ENCODE measurements at places on chromosomes 1 and 21.

GRCh38 chr1:118247593-118247992 lies 62.6 kb upstream of the SPAG17 start:
- no peak for DNase-seq

DNA sequence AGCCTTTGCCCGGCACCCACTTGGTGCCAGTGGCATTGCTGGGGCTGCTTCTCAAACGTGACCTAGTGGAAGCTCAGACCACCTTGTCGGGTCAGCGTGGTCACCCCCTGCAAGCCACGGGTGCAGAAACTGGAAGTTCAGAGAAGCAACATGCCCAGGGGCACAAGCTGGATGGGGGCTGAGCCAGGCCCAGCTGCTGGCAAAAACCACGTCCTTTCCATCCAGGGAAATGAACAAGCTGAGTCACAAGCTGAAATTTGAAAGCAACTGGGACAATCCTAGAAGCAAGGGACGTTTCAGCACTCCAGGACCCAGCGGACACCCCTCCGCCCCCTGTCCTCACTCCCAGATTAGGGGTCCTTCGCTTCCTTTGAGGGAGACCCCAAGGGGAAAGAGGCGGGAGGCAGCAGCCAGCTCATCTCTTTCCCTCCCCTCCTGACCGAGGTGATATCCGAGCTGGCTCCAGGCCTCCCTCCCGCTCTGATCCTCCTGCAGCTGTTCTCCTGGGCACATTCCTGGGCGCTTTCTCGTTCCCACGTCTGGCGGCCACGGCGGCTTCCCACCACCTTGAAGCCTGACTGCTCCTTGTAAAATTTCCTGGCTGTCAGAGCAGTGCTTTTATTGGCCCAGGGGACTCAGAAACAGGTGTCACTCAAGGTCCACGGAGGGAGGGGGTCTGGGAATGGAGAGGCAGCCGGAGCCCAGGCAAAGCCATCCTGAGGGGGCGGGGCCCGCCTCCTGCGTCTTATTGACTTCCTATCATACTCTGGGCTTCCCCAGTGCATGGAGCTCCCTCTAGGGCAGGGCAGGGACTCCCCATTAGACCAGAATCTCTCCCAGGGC lies 62.8 kb downstream of the PAX7 start:
- DNase-seq: no peak

GRCh38 chr1:168535536-168535935 lies 8.3 kb downstream of the XCL2 start:
- no peak for DNase-seq

GRCh38 chr1:98181036-98181764 lies 260.4 kb upstream of the DPYD start:
- DNase-seq: no peak

DNA sequence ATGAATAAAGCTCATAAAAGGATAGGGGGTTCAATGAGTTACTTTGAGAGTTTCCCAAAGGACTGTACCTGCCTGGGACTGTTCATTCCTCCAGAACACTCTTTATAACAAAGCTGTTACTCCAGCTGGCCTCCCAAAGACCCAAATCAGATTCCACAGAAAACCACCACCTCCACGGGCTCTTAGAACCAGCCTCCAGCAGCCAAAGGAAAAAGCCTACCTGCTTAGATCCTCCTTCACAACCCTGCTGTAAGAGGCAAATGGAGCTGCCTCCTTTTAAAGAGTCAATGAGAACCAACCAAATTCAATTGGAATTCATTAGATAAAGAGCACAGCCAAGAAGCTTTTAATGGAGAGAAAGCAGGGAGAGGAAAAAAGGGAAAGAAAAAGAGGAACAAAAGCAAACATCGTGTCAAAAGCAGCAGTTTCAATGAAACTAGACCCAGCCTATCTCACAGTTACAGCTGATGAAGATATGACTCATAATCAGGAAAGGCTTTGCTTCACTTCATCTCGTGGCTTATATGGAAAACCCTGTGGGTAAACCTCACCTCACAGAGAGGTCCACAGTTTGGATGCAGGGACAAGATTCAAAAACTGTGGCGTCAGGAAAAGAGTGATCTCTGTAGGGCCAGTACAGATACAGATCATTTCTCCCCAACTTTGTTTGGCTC lies 27.8 kb upstream of the FMO4 start:
- DNase-seq: no peak

DNA sequence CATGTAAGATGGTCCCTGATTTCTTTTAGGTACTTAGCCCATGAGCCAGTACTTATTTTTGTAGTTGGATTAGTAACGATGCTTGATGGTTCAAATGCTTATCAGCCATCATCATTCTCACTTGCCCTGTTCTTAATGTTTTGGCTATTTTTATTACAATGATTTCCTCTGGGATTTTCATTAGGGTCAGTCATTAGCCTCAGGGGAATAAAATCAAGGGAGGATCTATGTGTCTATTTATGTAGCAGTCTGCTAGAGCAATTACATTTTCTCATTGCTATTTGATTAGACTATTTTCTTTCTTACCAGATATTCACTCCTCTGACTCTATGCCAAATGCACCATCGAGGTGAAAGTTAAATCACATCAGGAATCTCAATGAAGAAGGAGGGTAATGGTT lies 10.9 kb upstream of the CCT8 start:
- DNase-seq: no peak

DNA sequence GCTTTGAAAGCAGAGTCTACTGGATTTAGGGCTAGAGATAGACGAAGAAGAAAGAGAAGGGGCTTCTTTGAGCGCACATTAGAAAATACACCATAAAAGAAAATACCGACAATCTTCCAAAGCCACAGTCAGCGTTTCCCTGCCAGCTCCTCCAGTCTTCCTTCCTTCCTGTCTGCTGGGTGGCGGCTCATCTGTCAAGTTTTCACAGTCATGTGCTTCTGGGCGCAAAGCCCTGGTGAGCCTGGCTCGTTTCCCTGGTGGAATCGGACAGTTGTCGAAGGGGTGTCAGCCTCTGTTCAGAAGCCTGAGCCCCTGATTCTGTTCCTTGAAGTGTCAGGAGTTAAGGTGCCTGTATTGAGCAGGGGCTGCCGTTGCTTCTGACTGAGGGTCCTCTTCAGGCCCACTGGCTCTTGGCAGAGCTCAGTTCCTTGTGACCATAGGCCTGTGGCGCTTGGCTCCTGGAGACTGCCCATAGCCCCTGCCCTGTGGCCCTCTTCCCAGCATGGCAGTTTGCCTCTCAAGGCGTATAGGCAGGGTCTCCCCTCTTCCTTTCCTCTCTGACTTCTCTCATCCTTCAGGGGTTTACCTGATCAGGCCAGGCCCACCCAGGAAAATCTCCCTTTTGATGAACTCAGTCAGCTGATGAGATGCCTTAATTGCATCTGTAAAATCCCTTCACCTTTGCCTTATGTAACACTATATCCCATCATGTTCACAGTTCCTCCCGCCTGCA lies 58.6 kb downstream of the ADARB1 start:
- peak; percentile 13 for DNase-seq

DNA sequence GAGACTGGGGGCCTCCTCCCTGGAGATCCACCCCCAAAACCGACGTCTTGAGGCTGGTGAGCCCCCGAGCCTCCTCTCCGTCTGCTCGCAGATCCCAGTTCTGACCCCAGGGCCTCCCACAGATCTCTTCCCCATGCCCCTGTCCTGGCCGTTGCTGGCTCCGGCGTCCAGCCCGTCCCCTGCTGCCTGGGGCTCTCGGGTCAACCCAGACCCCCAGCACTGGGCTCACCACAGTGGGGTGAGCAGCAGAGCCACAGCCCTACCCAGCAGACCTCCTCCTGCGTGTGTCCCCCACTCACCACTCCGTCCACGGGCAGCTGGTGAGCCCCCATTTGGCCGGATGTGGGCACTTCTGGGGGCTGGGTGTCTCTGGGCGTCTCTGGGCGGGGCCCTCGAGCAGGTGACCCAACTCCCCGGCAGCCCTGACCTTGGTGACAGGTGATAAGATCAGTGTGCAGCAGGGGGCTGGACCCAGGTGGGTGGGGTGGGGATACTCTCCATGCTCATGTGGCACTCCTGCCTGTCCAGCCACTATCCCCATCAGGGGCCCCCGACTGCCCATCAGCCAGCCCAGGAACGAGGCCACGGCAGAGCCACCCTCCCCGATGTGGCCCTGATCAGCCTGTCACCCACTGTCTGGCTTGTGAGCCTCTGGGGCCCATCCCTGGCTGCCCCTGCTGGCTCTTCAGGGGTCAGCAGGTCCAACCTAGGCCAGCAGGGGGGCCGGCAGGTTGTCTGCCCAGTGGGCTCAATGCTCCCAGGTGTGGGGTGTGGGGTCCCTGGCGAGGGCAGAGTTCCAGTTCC lies 709 bp downstream of the TNFRSF14 start:
- DNase-seq: no peak

GRCh38 chr1:203066965-203067364 lies 18.8 kb downstream of the MYOG start:
- DNase-seq: no peak

DNA sequence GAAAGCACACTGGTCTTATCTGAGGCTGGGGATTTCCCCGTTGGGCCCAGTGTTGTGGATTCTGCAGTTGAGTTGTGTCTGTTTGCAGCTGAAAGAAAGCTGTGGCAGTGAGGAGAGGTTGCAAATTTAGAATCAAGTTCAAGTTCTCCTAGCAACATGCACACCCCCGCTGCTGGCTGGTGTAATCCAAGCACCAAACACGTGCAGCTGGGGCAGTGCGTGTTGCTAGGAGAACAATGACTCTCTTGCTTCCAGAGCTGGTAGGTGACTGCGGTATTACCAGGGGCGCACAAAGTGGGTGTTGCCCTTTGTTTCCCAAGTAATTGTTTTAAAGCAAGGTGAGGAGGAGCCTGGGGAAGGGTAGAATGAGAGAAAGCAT lies 91.5 kb downstream of the IER5 start:
- DNase-seq: peak; percentile 45

DNA sequence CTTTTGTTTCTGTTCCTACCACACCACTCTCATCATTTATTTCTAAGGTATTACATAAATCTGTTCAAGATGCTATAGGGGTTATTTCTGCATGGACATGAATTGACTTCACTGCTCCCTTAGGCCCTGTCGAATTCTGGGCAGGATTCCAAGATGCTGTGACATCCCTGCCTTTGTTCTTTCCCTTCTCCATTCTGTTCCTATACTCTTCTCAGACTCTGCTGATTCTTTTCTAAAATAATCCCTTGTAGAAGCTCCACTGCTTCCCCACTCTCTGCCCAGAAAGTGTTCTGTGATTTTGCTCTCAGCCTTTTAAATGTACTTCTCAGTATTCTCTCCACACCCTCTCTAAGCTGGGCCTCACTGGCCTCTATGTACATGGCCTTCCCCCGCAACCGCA lies 99.2 kb downstream of the PHTF1 start:
- DNase-seq: peak; percentile 37

- peak; percentile 55 for DNase-seq
These were observed 457 bp downstream of the TRAPPC3 start for GRCh38 chr1:36148821-36149236.

DNA sequence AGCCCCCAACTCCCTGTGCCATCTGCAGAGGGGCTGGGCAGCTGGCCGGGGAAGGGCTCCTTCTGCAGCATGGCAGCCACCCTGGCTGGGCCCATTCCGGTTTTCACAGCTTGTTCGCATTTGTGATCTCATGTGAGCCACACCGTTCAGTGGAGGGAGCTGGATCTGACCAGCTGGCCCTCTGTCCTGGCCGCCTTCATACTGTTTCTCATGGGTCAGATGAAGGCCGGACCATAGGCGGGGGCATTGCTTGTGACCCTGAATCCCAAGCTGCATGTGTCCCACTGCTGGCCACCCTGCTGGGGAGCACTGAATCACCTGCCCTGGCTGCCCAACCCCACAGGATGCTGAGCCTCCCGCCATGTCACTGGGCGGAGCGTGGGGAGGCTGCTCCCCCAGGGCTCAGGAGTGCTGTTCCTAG lies 36.4 kb upstream of the PRSS38 start:
- no peak for DNase-seq

GRCh38 chr1:170686291-170686690 lies 22.4 kb downstream of the PRRX1 start:
- DNase-seq: no peak

GRCh38 chr1:107480548-107481415 lies 339.9 kb downstream of the NTNG1 start:
- peak; percentile 45 for DNase-seq

- no peak for DNase-seq
These were observed 175.3 kb downstream of the GALNT2 start for GRCh38 chr1:230242326-230242725.

DNA sequence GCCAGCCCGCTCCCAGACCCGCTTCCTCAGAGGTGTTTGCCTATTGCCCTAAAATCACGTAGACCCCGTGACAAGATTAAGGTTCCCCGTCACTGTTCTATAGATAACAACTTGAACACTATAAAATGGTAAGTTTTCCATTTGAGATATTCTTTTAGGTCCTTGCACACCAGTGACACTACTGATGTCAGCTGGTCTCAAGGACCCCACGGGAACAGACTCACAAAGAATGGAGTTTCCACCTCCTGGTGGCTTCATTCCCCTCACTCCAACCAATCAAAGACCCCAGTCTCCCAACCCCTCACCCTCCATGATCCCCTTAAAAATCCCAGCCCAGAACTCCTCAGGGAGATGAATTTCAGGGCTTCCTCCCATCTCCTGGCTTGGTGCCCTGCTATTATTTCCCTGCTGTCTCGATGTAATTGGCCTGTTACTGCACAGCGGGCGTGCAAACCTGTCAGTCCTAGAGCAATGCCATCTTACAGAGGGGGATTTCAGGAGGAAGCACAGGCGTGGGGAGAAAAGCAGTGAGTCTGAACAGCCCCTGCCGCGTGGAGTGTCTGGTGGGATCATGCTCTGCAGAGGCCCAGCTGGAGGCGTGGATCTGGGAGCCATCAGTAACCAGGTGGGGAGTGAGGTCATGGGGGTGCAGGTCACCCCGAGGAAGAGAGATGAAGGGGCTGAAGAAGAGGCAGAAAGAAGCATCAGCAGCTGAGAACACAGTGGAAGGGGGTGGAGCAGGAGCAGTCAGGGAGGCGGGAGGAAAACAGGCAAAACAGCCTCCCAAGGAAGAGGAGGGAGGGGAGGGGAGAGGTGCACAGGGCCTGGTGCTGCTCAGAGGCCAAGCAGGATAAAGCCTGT lies 35.1 kb upstream of the LBR start:
- DNase-seq: no peak

- DNase-seq: no peak
These were observed 18.3 kb downstream of the YARS1 start for GRCh38 chr1:32798679-32799416.

GRCh38 chr1:81635816-81636215 lies 164.9 kb upstream of the ADGRL2 start:
- no peak for DNase-seq

DNA sequence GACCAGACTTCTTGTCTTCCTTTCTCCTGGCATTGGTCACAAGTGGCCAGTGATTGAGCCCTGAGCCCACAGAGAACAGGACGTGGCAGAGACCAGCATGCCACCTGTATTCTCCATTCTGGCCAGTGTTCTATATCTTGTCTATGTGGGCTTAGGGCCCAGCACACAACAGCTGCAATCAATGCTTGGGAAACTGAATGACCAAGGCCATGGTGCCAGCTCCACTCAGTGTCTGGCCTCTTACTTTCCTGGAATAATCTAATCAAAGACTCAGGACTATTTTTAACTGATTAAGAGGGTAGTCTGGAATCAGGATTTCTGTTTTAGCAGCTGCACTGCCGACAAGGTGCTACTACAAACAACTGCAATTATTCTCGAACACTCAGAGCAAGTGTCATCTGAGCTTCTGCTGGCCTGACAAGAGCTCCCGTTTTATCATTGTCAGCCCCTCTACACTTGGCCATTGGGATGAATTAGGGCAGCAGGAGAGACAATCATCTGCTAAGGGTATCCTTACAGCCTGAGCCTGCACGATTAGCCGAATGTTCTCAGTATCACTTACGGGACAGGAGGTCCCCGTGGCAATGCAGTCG lies 74.4 kb upstream of the GRIK3 start:
- no peak for DNase-seq
